NCI-H510A treated with DMSO at 0.1 percent for 48 hours (cell line): ENCODE measurements at places on chromosomes 4 and X.

- no peak for DNase-seq
These were observed 122.8 kb downstream of the TBL1X start for GRCh38 chrX:9587642-9588041.

- no peak for DNase-seq
These were observed 194.0 kb upstream of the MAB21L2 start for GRCh38 chr4:150387981-150388380.

- DNase-seq = peak; percentile 19
These were observed 568 bp upstream of the CASP6 start for GRCh38 chr4:109703664-109704361.

DNA sequence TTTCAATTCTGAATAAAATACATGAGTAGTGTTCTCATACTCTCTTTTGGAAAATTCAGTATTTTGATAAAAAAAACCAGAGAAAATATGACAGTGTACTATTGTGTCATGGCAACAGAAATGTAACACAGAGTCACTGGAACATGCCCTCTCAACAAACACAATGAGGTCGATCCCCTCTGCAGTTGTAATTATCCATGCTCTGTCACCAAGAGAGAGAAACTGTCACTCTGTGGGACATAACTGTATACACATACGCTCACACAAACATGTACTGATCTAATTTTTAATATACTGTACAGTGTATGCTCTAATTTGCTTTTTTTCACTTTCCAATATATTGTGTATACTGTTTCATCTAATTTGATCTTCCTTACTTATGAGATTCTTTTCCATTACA lies 1136.8 kb upstream of the TENM3 start:
- DNase-seq = no peak

DNA sequence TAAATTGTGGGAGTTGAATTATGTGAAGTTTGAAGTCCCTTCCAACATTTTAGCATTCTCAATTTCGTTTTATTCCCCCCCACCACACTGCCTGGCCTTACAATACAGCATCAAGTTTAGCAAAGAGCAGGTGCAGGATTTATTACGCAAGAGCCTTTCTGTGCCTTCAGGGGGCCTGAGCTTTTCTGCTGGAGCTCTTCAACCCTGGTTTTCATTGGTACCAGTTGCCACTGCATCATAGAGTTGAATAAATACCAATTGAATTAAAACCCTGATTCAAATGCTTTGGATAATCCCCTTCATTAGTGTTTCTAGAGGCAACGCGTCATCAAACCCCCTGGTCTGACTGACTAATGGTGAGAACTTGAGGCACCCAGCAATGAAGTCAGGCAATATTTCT lies 43.6 kb upstream of the KIT start:
- peak; percentile 77 for DNase-seq
